ENCODE measurements at places on chromosomes 2 and 18.

- DNase-seq, result no peak
Observed at GRCh38 chr2:224901121-224901676, 141.1 kb downstream of the DOCK10 start.

DNA sequence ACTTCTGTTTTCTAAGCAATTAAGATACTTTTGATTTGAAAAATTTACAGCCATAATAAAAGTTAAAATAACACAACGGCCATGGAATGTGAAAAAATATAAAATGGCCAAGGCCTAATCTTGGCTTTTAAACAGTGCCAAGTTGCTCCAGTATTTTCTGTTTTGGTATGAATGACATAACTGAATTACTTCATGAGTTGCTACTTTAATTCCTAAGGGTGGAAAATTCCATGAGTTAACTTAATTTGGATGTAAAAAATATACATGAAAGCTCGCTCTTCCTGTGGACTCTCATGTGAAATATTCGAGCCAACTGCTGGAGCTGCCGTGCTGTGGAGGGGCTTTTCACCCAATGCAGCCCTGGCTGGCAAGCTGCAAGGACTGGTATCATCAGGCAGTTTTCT is 286.0 kb upstream of the CCDC68 start:
- DNase-seq, result no peak

- no peak for DNase-seq
Observed at GRCh38 chr2:13052547-13052946, 335.8 kb downstream of the TRIB2 start.

- DNase-seq, result no peak
Observed at GRCh38 chr2:119323459-119323858, 43.2 kb downstream of the C2orf76 start.

DNA sequence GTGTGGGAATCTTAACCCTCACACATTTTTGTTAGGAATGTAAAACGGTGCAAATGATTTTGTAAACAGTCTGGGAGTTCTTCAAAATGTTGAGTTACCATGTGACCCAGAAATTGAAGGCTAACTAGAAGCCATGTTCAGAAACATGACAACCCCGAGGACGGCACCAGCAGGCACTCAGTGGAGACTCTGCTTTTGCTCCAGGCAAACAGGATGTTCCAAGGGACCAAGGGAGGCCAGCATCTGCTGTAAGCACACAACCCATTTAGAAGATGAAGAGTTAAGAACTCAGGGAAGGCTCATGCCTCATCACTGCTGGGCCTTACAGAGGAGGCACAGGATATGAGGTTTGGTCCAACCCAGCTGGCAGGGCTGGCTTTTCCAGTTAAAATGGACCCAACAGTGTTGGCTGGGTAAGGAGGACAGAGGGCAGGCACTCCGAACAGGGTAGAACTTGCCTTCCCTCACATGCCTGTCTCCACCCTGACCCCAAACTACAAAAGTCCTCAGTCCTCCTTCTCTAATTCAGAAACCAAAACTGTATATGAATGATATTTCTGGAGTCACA is 23.6 kb downstream of the PARD6G start:
- DNase-seq, result no peak

DNA sequence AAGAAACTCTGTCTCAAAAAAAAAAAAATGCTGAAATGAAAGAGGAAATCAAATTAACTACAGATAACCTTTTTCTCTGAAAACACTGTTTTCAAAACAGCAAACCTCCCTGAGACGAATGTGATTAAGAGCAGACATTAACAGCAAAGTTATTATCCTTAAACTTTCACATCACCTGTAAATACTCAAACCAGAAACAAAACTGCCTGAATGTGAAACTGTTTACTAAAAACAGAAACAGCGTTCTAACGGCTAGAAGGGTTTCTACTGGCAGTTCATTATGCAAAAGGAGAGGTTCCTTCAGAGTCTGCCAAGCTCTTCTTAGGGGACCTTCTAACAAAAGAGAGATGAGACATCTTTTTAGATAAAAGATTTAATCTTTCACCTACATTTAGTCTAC is 45.9 kb downstream of the PNO1 start:
- no peak for DNase-seq

- no peak for DNase-seq
Observed at GRCh38 chr2:28317390-28317789, 75.3 kb upstream of the FOSL2 start.

DNA sequence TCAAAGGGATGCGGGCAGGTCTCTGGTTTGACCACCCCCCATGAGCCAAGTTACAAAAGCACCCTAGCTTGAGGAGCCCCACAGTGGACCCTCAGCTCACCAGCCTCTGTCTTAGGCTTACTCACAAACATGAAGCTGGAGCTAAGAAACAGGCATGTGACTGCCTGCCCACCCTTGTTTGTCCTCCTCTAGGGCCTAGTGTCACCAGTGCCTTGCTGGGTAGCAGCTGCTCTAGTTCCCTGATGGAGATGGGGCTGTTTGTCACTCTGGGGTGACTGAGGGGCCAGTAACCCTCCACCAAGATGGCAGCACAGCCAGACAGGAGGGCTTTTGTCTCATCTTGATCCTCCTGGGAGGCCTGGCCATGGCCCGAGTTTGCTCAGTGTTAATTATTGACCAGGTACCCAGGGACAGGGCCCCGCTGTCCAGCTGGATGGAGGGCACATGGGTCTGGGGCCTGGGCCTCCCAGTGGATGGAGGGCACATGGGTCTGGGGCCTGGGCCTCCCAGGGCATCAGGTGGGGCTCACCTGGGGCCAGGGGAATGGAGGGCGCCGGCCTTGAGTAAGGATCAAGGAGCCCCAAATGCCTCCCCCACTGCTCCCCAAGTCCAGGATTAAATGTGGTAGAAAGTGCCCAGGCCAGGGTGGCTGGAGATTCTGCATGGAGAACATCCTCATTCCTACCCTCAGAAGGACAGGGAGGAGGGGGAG is 185.9 kb upstream of the HAAO start:
- no peak for DNase-seq

- no peak for DNase-seq
Observed at GRCh38 chr2:19769513-19769912, 132.3 kb downstream of the TTC32 start.

GRCh38 chr2:68806511-68807109 is 64.6 kb downstream of the BMP10 start:
- DNase-seq, result no peak

- no peak for DNase-seq
Observed at GRCh38 chr2:62398356-62398755, 107.6 kb downstream of the TMEM17 start.

GRCh38 chr2:161990741-161991140 is 83.3 kb downstream of the DPP4 start:
- no peak for DNase-seq

DNA sequence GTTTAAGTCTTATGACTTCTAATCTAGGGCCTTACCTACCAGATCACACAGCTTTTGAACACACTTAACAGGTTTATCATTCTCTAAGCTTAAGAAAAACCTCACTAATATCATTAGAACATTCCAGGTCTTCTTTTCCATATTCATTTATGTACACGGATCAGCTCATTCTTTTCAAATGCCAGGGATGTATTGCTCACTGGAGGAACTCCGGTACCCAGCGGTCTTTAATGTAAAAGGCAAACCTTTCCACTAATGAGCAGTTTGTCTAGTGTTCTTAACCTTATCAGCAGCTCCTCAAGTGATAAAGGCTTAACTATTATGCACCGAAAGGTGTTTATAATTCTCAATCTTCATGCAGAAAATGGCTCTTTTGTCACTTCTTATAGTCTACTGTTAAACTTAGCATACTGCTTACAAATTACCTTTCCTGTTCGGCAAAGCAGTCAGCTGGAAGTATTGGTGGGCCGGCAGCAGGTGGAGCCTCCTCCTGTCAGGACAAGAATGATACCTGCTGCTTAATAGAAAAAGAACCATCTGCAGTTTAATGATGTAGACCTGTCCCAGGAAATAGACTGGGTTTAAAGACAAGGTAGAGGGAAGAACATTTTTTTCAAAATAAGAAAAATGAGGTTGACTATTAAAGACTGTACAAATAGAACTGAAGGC is 142.7 kb downstream of the FIGN start:
- no peak for DNase-seq

DNA sequence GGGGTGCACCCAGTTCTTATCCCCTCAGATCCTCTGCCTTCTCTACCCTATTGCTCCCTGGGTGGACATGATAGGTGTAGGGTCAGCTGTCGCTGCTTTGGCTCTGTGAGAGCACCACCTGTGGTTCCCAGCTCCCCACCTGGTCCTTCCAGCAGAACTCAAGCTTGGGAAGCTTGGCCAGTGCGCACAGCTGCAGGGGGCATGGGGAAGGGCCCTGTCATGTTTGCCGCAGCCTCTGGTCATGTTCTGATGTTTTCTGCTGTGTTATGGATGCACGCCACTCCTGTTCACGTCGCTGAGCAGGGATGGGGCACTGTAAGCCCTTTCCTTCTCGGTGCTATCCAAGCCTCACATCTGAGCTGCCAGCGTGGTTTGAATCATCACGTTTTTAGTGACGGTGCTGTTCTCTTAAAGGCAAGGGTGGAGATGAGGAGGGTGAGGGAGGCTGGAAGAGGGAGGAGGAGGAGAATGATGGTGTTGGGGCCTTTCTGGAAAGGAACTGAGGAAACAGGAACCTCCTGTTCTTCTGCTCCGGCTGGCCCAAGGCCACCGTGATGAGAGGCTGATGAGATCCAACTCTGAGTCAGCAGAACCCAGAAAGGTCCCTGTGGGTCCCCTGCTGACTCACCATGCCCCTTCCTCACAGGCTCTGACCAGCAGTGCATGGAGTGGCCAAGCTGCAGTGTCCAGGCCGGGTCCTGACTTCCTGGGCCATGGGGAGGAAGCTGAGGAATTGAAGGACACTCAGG is 78.0 kb downstream of the LIPG start:
- no peak for DNase-seq

- DNase-seq, result no peak
Observed at GRCh38 chr2:64402876-64403275, 51.1 kb upstream of the LGALSL start.

DNA sequence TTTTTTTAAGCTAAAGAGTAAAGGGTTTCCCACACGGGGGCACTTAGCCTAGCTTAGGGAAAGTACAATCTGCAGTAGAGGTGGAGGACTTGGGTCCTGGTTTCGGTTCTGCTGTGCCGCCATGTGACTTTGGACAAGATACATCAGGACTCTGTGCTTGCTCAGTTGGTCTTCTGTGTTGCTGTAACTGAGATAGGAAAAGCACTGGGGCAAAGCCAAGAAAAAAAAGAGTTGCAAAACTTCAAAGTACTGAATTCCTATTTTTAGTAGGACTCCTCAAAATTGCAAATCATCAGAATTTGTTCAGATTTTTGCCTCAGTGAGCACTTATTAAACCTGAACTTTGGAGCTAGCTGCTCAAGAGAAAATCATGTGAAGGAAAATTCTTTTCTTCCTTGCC is 96.3 kb upstream of the STON1 start:
- DNase-seq, result no peak

- DNase-seq, result no peak
Observed at GRCh38 chr2:148586522-148587128, 57.9 kb upstream of the EPC2 start.

- no peak for DNase-seq
Observed at GRCh38 chr2:59204040-59204439, 962.9 kb upstream of the FANCL start.

DNA sequence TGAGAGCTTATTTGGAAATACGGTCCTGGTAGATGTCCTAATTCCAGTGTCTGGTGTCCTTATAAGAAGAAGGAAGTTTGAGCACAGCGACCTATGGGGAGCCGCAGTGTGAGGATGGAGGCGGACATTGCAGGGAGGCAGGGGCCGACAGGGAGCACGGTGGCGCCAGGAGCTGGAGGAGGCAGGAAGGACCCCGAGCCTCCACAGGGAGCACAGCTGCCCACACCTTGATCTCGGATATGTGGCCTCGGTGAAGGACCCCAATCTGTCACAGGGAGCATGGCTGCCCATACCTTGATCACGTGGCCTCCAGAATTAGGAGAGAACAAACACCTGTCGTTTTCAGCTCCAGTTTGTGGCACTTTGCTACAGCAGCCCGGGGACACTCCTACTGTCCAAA is 461.6 kb upstream of the SALL3 start:
- DNase-seq, result no peak

DNA sequence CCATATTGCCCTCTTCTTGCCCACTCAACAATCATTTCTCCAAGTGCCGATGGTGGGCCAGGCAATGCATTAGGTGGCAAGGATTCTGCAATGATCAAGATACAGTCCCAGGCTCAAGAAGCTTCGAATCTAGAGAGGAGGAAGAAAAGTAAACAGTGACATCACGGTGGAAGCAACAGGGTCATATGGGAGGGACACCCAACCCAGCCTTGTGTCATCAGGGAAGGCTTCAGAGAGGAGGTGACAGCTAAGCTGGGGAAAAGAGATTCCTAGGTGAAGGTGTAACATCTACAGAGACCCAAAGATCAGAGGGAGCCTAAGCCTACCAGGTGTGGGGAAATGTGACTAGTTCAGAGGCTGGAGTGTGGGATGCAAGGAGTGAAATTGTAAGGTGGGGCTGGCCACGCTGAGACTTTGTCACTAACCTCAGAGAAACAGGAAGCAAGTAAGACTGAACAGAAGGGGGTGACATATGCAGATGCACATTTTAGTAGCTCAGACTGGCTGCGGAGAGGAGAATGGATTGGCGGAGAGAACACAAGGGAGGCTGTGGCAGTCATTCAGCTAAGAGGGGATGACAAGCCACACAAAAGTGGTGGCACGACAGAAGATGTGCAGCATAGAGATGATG is 104.9 kb downstream of the ANKRD44 start:
- no peak for DNase-seq

DNA sequence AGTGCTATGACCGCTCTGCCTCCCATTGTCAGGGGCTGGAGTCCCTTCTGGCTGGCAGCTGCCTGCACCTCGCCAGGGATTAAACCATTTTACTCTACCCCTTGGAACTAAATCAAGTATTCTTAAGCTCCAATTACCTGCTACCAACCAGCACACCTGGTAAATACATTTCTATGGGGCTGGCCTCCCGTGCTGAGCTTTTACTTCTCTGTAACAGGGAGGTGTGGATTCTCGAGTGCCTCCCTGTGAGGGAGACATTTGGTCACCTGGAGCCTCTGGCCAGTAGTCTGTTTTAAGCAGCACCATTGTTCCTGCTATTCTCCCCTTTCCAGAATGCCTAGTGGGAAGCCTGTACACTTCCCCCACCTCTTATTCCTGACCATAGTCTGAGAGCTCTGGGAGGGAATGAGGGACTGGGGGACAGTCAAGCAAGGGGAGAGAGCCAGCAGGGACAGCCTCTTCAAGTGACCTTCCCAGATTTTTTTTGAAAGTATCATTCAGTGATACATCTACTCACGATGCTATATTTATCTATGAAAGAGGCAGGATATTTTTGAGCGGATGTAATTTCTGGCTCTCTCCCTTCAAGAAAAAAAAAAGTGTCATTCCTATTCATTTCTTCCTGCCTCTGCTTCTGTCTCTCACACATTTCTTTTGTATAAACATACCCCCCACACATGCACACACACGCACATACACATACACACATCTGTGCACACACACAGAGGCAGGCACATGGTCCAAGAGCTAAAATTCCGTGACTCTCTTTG is 112.8 kb downstream of the CAPN13 start:
- no peak for DNase-seq

Measured in forelimb muscle (tissue), 1 donor.